ENCODE measurements at places on chromosomes 3 and 15.

GRCh38 chr15:42048821-42049200 lies 28.0 kb upstream of the PLA2G4E start:
- no peak for DNase-seq

- no peak for DNase-seq
Measured at GRCh38 chr3:128875556-128876120, 3.8 kb upstream of the ACAD9 start.

GRCh38 chr15:69557020-69557706 lies 104.5 kb downstream of the RPLP1 start:
- DNase-seq = peak; percentile 95

- no peak for DNase-seq
Measured at GRCh38 chr3:190941694-190942260, 79.3 kb upstream of the GMNC start.

- DNase-seq = no peak
Measured at GRCh38 chr15:25568751-25569150, 129.9 kb upstream of the UBE3A start.
